CD4-positive, alpha-beta T cell treated with Interleukin-6 at 100 ng/mL for 8 hours (primary cell): ENCODE measurements at places on chromosomes 7 and 10.
A peak's percentile ranks its signal among the peaks of the same experiment; 100 is the strongest.

- DNase-seq, result no peak
Measured at GRCh38 chr7:73521636-73522104, 423 bp downstream of the BAZ1B start.

DNA sequence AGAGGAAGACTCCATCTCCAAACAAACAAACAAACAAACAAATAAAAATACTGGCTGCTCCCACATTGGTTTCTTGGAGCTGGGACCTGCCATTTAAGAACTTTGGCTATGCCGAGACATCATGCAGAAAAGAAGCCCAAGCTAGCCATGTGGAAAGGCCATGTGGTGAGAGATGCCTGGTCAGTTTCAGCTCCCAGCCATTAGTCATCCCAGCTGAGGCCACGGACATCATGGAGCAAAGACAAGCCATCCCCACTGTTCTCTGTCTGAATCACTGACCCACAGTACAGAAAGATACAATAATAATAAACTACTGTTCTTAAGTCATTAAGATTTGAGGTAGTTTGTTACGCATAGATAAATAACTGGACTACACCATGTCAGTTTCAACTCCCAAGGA, 70.0 kb upstream of the PCBD1 start:
- no peak for DNase-seq

DNA sequence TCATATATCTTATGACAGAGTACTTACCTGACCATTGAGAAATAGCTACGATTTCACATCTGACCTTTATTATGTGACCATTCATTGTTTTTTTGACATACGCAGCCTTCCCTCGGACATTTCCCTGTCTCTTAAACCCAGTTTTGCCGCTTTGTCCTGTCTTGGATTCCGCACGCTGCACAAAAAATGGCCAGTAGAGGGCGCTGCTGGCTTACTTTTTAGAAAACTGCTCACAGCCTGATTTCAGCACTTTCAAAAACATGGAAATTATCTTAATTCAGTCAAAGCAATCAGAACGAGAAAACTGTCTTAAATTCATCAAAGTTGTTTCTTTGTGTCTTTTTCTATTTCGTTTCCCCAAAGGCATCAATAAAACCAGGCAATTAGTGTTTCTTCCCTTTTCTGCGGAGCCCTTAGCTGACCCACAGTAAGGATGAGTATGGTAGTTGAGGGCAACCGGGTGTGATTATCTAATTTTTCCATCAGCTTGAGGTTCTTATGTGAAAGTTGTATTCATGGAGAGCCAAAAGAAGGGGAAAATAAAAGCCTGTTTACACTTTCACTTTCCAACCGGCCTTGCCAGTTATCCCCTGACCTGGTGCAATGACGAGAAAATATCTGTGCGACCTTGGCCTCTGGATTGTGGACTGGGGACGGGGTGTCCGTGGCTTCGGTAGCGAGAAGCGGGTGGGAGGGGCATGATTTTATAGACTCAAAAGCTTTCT, 144.4 kb downstream of the DYNC1I1 start:
- peak; percentile 55 for DNase-seq

DNA sequence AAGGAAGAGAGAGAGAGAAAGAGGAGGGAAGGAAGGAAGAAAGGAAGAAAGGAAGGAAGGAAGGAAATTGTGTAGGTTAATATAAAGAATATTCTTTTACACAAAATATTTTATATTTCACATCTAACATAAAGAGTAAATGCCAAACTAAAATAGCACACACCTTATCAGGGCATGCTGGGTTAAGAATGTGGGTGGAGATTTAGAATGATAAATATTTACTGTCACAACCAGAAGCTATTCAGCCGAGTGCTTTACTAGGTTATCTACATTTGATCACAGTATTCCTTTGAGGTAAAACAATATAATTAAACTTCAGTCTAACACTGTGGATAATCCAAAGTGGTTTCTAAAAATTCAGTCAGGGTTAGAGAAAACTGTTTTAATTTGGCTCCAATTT, 103.3 kb downstream of the SEMA3A start:
- DNase-seq, result no peak

GRCh38 chr10:127242914-127243313, 46.5 kb upstream of the INSYN2A start:
- DNase-seq, result no peak
